Activated naive CD4-positive, alpha-beta T cell treated with anti-CD3 and anti-CD28 coated beads, Interleukin-2, amount 50 U/mL, for 16 hours (primary cell): ENCODE measurements at places on chromosomes 16 and 17.

- DNase-seq: no peak
Measured at GRCh38 chr16:60608971-60609370, 1427.3 kb downstream of the CDH8 start.

DNA sequence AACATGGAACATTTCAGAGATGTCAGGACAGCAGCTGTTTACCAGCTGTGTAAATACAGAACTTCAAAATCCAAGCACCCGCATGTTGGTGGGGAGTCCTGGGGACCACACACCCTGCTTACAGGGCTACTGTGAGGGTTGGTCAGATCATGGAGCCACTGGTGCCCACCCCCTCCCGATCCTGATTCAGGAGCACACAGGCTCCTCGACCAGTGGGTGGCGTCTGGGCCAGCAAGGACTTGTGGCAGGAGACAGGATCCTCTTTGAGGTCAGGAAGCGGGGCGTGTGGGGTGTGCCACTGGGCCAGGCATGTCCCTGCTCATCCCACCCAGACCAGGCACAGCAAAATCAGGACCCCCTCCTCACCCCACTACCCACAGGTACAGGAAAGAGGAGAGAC is 83.6 kb downstream of the SDK2 start:
- DNase-seq: no peak

- no peak for DNase-seq
Measured at GRCh38 chr16:85897382-85897781, 1.6 kb upstream of the IRF8 start.

DNA sequence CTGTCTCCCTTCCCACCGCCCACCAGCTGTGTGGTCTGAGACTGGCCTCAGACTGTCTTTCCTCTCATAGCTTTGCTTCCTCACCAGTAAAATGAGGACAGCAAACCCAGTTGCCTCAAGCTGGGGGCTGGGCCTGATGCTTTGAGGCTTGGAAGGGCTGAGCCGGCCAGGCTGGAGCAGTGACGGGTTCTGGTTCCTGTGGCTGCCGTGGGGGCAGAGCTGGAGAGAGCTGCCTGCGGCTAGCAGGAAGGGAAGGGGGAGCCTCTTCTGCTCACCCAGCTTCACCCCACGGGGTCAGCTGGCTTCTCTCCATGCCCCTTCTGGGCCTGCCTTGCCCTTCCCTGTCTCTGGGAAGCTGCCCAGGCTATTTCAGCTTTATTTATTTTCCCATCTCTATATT is 23.7 kb downstream of the LASP1 start:
- no peak for DNase-seq

- DNase-seq: no peak
Measured at GRCh38 chr17:57687642-57688041, 57.5 kb downstream of the CCDC182 start.

GRCh38 chr17:77957235-77957856 is 1.2 kb upstream of the TNRC6C start:
- no peak for DNase-seq

DNA sequence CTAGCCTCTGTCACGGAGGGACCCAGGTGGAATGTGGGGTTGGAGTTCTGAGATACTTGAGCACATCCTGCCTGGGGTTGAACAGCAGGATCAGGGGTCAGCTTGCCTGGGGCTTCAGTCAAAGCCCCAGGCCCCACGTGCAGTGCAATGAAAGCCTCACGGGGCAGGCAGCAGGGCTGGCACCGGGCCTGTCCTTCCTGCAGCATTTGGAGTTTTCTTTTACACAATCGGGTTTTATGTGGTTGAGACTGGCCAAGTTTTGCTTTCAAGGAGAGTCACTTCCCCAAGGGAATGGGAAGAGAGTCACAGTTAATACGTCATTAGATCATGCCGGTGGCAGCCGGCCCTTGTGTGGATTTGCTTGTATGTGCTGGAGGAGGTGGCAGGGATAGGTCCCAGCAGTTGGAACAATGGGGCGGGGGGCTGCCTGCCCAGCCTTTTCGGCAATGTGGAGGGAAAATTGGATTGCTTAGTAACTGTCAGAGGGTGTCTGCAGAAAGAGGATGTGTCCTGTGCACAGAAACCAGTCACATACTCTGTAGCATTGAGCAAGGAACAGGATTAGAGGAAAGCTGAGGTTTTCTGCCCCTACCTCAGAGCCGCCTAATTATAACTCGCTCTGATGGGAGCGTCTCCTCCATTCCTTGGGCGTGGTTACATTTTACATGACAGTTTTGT is 4.5 kb downstream of the RMI2 start:
- DNase-seq: no peak

- no peak for DNase-seq
Measured at GRCh38 chr16:68082629-68083238, 2.4 kb upstream of the NFATC3 start.

GRCh38 chr16:89291363-89291762 is 73.9 kb downstream of the ZNF778 start:
- no peak for DNase-seq

GRCh38 chr16:11677451-11677951 is 9.2 kb downstream of the SNN start:
- DNase-seq: no peak
